Kasumi-1 (cell line): ENCODE measurements at places on chromosomes 12 and 14.

- no peak for DNase-seq
These were observed 72.4 kb downstream of the MAP1LC3B2 start for GRCh38 chr12:116631619-116632018.

GRCh38 chr12:124744659-124745464 is 118.8 kb downstream of the SCARB1 start:
- no peak for DNase-seq

GRCh38 chr12:62522984-62523383 is 56.4 kb downstream of the MON2 start:
- DNase-seq, result peak; percentile 32

GRCh38 chr12:97006585-97006984 is 99.5 kb downstream of the NEDD1 start:
- no peak for DNase-seq

GRCh38 chr12:79071498-79071897 is 206.9 kb downstream of the SYT1 start:
- DNase-seq, result no peak

DNA sequence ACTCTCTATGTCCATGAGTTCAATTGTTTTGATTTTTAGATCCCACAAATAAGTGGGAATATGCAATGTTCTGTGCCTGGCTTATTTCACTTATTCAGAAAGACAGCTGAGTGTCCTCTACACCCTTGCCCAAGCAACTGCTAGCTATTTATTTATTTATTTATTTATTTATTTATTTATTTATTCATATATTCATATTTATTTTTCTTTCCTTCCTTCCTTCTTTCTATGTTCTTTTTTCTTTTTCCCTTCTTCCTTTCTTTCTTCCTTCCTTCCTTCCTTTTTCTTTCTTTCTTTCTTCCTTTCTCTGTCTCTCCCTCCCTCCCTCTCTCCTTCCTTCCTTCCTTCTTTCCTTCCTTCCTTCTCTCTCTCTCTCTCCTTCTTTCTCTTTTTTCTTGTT is 563.4 kb downstream of the BCL11B start:
- DNase-seq, result no peak

- no peak for DNase-seq
These were observed 37.9 kb downstream of the PTPN21 start for GRCh38 chr14:88516861-88517357.

DNA sequence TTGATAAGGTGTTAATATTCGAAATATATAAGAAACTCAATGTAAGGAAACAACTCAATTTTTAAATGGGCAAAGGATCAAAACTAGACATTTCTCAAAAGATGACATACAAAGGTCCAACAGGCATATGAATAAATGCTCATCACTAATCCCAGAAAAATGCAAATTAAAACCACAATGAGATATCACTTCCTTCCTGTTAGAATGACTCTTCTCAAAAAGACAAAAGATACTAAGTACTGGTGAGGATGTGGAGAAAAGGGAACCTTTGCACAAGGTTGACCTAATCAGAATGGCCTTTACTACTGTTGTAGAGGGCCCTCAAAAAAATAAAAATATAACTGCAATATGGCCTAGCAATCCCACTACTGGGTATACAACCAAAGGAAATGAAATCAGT is 383.4 kb downstream of the KCNH5 start:
- no peak for DNase-seq

GRCh38 chr12:65331456-65331855 is 53.0 kb downstream of the MSRB3 start:
- no peak for DNase-seq

DNA sequence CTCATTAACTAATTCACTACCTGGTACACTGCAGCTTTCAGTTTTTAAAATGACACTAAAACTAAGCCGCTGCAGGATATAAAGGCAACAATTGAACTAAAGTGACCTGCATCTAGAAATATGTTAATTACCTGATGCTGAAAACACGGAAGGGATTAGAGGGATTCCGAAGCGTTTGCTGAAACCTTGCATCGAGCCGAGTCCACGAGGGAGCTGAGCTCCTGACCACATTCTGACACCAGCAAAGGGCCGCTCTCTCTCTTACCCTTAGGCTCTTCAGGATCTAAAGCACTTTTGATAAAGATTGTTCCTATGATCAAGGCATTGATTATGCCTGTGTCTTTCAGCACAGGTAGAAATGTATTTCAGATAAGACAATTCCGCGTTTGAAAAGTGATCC is 59.5 kb upstream of the CDKN3 start:
- DNase-seq, result no peak

DNA sequence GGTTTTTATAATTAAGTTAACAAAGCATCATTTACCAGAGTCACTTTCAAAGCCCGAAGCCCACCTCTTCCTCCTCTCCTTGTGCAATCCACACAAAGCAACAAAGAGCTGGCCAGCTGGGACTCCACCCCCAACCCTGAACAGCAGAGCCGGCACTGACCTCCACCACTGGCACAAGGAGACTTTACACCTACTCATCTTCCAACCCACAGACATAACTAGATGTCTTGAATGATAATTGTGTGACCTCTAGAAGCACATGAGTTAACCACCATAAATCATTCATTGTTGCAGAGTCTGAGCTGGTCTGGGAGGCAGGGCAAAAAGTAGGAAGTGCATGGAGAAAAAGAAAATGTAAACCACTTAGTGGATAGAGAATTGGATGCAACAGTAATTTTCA is 72.2 kb downstream of the ST8SIA1 start:
- no peak for DNase-seq

DNA sequence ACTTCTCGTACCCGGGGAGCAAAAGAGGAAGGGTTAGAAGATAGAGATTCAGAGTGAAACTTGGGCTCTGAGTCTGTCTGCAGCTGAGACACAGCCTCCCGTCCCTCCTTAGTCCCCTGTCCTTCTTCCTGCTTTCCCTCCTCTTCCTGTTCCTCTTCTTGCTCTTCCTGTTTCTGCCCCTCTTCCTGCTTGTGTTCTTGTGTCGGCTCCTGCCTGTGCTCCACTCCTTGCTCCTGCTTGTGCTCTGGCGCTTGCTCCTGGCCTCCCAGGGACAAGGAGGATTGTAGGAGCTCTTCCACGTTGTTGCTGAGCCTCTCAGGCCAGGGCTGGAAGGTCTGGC is 3.0 kb downstream of the ACRBP start:
- peak; percentile 53 for DNase-seq

GRCh38 chr14:37573356-37573755 is 21.7 kb downstream of the FOXA1 start:
- DNase-seq, result no peak

DNA sequence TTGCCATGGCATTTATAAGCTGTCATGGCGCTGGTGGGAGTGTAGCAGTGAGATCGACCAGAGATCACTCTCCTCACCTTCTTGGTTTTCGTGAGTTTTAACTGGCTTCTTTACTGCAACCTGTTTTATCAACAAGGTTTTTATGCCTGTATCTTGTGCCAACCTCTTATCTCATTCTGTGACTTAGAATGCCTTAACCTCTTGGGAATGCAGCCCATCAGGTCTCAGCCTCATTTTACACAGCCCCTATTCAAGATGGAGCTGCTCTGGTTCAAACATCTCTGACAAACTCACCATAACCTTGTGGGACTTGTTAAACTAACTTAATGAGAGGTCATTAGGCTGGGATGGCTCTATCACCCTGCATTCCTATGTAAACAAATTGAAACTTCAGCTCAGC is 151.3 kb downstream of the CAND1 start:
- DNase-seq, result no peak

GRCh38 chr12:101327546-101327945 is 47.6 kb downstream of the UTP20 start:
- no peak for DNase-seq

- no peak for DNase-seq
These were observed 44.8 kb downstream of the SLC17A8 start for GRCh38 chr12:100401660-100402059.

GRCh38 chr12:113591480-113591974 is 119.9 kb upstream of the LHX5 start:
- no peak for DNase-seq

- DNase-seq, result peak; percentile 44
These were observed 90.2 kb downstream of the CALM1 start for GRCh38 chr14:90487031-90487430.

DNA sequence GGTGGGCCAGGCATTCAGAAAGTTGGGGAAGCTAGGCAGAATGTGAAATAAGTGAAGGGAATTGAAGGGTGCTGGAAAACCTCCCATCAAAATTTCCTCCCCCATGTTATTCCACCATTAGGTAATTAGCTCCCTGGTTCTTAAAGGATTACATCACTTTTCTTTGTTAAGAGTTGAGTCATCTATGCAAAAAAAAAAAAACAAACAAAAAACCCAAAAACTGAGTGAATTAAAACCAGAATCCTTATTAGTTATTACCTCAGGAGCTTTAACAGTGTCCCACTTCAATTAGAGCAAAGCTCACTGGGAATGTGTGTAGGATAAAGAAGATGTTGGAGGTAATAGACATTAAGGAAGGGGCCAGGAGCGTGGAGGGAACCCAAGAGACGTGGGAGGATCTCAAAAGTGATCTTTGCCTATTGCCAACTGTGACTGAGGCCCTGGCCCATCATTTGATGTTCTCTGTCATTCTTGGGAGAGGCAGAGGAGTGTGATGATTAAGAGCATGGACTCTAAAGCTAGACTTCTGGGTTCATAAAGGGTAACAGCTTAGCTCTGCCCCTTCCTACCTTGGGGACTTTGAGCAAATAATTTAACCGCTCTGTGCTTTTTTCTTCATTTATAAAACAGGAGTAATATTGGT is 364.7 kb downstream of the APAF1 start:
- DNase-seq, result no peak

DNA sequence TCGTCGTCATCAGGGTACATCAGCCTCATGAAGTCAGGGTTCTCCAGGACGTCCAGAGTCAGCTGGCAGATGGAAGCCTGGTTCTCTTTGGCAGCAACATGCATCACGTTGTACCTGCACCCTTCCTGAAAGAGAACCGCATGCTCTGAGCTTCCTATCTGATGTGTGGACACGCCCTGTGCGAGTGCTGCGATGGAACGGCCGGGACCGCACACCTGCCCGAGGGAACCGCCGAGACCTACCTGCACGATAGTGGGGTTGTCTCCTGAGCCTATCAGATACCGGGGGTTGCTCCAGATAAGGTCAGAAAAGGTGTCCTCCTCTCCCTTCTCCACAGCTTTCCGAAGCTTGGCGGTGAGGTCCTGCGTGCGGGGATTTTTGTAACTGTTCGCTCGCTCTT is 13.7 kb downstream of the ANKLE2 start:
- DNase-seq, result no peak
